Retinal pigment epithelial cell (primary cell): ENCODE measurements at places on chromosomes 6 and 20.

GRCh38 chr20:19890445-19891051, 126.6 kb upstream of the NAA20 start:
- no peak for DNase-seq

DNA sequence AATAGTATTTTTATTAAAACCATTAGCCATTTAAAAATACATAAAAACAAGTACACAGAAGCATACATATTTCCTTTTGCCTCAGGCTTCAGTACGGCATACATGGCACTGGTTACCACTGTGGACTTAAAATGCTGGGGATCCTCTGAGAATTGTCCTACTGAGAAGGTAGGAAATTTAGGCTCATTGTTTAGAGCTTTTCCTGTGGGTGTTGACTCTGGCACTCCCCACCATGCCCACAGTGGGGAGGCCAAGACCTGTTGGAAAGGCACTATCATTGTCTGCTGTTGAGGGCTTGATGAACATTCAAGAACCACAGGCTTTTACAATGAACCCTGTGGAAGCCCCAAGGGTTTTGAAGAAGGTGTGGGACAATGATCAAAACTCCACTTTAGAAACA, 473.4 kb downstream of the BTBD3 start:
- DNase-seq, result no peak

DNA sequence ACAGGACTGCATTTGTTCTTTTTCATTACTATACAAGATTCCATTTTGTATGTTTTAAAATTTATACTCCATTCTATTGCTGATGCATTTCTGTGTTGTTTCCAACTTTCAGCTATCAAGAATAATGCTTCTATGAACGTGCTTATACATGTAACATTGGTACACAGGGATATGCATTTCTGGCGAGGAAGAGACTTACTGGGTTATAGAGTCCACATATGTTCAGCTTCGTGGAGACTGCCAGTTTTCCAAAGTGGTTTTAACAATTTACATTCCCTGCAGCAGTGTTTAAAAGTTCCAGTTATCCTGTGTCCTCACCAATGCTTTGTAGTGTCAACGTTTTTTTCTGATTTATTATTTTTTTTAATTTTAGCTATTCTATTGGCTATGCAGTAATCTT, 48.5 kb downstream of the AIG1 start:
- no peak for DNase-seq

DNA sequence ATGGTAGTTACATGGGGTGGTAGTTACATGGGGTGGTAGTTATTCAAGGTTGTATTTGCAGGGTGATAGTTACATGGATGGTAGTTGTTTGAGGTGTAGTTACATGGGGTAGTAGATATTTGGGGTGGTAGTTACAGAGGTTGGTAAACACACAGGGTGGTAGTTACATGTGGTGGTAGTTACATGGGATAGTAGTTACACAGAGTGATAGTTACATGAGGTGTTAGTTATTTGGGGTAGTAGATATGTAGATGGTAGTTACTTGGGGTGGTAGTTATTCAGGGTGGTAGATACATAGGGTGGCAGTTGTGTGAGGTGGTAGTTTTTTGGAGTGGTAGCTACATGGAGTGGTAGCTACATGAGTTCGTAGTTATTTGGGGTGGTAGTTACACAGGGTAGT, 221.3 kb upstream of the CST7 start:
- no peak for DNase-seq

DNA sequence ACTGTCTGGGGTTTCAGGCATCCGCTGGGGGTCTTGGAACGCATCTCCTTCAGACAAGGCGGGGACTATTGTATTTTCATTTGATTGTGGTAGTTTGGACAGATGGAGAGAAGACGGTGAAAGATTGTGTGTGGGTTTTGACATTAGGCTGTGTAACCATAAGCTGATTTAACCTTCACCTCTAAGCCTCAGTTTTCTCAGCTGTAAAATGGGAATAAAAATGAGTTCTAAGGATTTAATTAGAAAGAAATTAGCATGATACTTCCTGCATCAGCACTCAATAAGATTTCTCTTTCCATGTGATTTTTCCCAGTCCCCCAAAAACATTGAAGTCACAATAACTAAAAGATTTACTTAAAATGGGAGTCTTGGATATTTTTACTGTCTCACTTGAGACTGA, 78.1 kb downstream of the CBFA2T2 start:
- no peak for DNase-seq

DNA sequence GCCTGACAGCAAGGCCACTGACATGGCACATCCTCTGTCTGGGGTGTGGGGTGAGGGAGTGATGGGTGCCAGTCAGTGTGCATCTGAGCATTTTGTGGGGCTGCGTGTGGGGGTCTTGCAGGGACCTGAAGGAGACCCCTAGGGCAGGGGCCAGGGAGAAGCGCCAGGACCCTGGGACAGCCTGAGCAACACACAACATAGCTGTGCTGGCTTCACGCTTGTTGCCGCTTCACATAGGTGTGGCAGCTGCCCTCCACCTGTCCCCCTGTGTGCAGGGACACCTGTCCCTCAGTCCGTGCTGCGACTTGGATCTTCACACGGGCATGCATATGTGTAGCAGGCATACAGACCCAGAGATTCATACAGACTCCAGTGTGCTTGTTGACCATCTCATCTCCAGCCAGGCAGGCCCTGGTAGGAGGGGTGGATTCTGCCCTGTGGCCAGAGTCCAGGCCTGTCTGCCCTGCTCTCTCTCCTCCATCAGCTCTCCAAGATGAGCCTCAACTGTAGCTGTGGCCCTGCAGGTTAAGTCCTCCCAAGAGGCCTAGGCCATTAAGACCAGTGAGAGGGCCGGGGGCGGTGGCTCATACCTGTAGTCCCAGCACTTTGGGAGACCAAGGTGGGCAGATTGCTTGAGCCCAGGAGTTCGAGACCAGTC, 3.2 kb upstream of the NPBWR2 start:
- no peak for DNase-seq

- no peak for DNase-seq
Measured at GRCh38 chr20:36093025-36093803, 61.3 kb upstream of the EPB41L1 start.

DNA sequence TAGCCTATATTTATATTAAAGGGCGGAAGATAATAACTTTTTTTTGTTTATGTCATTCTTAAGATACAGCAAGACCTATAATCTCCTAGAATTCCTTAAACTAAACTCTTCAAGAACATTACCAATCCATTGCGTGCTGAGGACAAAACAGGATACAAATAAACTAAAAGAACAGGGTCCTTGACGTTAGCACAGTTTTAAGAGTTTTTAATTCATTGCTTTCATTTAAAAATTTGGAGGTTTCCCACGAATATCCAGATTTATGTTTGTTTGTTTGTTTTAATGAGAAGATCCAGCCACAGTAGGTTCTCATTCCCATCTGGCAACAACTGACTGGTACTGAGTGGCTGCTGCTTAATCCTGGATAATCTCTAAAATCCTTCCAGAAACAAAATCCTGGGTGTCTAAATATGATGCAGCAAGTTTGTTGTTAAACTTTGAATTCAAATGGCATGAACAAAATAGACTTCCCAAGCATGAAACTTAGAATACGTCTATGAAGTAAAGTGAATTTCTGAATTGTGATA, 153.7 kb downstream of the HACE1 start:
- no peak for DNase-seq

- DNase-seq, result no peak
Measured at GRCh38 chr6:20271818-20272217, 59.5 kb upstream of the MBOAT1 start.

DNA sequence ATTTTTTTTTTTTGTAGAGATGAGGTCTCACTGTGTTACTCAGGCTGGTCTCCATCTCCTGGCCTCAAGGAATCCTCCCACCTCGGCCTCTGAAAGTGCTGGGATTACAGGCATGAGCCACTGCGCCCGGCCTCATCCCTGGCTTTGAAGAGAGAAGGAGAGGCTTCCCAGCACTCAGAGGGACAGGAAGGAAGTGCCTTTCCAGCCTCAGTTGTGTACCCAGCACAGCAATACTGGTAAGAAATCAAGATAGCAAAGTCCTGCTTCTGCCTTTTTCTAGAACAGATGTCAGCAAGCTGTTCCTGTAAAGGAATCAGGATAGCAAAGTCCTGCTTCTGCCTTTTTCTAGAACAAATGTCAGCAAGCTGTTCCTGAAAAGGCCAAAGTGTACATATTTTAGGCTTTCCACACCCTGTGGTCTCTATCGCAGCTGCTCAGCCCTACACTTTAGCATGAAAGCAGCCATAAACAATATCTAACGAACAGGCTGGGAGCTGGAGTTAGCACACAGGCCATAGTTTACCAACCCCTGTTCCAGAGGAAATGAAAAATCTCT, 6.3 kb upstream of the PLTP start:
- DNase-seq, result no peak

DNA sequence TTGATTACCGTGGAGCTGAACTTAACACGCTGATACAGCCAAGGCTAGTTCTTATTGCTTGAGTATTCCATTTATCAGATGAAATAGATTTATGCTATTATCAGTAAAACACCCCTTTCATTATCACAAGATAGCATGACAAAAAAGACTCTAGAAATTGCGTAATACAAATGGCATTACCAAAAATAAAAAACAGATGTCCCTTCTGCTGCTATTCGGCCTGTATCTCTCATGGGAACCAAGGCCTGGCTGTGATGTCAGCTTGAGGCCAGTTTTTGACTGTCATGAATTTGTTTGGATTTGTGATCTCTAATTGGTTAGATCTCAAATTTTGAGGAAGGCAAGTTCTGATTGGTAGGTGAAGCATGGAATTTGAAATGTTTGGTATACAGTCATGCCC, 25.2 kb downstream of the MEI4 start:
- no peak for DNase-seq

GRCh38 chr20:58403272-58403671, 14.2 kb downstream of the VAPB start:
- DNase-seq, result no peak

DNA sequence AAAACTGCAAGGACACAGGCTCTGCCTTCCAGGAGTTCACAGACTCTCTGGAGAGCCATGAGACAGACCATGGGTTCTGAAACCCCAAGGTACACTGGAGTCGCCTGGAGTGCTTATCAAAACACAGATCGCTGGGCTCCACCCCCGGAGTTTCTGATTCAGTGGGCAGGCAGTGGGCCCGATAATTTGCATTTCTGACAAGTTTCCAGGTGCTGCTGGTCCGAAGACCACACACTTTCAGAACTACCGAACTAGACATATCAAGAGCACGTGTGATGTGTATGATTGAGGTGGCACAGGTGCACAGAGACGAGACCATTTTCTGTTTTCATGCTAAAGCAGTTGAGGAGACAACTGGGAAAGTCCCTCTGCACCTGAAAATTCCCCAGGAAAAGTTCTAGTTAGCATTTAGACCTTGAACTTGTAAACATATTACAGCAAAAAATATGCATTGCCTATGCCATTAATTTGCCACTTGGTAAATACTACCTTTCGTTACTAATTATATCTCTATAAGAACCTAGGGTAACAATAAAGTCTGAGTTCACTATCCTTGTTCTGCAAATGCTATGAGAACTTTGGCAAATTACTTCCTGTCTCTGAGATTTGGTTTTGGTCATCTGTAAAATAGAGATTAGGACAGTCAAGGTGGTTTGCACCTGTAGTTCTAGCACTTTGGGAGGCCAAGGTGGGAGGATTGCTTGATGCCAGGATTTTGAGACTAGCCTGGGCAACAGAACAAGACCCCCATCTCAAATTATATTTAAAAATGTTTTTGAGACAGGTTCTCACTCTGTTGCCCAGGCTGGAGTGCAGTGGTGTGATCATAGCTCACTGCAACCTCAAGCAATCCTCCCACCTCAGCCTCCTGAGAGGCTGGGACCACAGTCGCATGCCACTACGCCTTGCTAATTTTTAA, 14.3 kb upstream of the PIM1 start:
- DNase-seq, result no peak

DNA sequence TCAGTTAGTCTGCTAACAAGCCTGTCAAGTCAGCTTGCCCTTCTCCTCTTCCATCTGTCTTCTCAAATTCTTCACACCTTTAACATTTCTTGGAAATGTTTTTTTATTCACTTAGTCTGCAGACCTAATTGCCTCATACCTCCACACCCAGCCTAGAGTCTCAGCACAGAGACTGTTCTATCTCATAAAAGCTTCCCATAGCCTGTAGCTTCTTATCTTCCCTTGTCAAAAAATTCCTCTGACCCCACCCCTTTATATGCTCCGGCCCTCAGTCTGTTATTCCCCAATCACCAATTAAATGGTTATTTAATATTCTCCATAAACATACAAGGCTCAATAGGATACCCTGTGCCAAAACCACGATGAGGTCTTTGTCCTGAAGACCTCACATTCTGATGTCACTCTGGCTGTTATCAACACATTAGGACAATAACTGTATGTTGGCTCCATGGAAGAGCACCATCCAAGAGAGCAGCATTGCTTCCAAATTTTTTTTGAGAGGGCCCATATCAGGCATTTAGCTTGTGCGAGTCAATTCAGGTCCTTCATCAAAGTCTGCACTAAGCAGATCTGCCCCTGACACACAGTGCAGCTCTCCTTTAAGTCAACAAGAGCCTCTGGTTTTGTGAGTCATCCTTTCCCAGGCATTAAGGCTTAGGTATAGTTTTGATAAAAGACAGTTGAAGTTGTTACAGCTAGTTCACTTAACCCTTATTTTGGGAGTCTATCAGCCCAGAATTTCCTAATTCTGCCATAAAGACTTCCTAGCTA, 83.2 kb upstream of the TBX18 start:
- DNase-seq, result no peak

GRCh38 chr6:2237001-2237400, 8.4 kb downstream of the GMDS start:
- peak; percentile 92 for DNase-seq

GRCh38 chr6:167122827-167123657, at the start of gene CCR6:
Gene CCR6, plus strand, starts transcription at chr6:167123096. Its CDS starts 13,039 bp downstream, at chr6:167136135.
- DNase-seq, result no peak

GRCh38 chr6:88004707-88005106, 42.9 kb upstream of the SPACA1 start:
- DNase-seq, result no peak

- no peak for DNase-seq
Measured at GRCh38 chr20:44773070-44773829, 27.6 kb downstream of the KCNK15 start.

- no peak for DNase-seq
Measured at GRCh38 chr6:93351222-93351621, 68.1 kb downstream of the EPHA7 start.

DNA sequence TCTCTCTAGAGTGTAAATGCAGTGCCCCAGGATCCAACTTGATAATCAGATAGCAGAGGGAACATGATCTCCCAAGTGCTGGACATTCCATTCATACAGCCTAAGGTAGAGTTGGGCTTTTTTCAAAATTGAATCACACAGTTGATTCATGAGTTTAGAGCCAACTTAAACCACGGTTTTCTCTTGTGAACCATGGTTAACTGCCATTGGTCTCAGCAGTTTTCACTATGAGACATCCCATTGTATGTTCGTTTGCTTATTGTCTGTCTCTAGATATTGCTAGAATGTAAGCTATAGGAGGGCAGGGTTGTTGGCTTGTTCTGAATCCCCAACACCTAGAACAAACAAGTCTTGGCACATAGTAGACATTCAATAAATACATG, 37.2 kb upstream of the TAF8 start:
- no peak for DNase-seq
